ENCODE measurements at places on chromosomes 3 and 15.

- DNase-seq = no peak
Observed at GRCh38 chr3:65338571-65338970, 650.8 kb upstream of the ADAMTS9 start.

DNA sequence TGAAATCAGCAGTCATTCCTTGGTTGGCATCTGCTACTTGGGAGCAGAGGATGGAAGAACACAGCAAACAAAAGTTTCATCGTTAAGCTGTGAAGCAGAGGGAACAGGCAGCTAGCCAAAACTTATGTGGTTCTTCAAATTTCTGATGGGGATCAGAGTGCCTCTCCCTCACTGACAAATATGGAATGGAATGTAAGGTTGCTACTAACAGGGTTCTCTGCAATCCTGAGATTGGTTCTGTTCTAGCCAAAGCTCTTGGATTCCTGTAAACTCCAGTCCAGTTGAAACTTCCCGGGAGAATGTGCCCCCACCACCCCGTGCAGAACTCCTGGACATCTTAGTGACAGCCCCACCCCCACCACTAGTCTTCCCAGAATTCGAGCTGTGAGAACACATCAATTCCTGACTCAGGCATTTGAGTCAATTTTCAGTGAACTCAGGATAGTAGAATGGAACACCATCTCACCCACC, 55.9 kb upstream of the PHLDB2 start:
- DNase-seq = peak; percentile 97

- DNase-seq = no peak
Observed at GRCh38 chr15:98997312-98997711, 10.3 kb downstream of the PGPEP1L start.

- DNase-seq = peak; percentile 61
Observed at GRCh38 chr3:173502983-173503568, 105.5 kb downstream of the NLGN1 start.

DNA sequence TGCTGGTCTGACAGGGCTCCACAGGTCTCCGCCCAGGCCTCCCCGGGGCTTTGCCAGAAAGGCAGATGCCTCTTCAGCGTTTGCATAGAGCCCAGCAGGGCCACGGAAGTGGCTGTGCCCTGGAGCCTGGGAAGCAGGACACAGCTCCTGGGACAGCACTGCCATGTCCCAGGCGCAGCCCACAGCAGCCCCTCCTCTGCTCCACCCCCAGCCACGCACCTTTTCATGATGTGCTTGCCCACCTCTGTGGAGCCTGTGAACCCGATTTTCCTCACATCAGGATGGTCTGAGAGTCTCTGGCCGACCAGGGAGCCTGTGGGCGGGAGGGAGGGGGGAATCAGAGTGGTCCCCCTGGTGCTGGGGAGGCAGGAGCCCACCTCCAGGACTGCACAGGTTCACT, 33.9 kb upstream of the SLC41A3 start:
- no peak for DNase-seq

DNA sequence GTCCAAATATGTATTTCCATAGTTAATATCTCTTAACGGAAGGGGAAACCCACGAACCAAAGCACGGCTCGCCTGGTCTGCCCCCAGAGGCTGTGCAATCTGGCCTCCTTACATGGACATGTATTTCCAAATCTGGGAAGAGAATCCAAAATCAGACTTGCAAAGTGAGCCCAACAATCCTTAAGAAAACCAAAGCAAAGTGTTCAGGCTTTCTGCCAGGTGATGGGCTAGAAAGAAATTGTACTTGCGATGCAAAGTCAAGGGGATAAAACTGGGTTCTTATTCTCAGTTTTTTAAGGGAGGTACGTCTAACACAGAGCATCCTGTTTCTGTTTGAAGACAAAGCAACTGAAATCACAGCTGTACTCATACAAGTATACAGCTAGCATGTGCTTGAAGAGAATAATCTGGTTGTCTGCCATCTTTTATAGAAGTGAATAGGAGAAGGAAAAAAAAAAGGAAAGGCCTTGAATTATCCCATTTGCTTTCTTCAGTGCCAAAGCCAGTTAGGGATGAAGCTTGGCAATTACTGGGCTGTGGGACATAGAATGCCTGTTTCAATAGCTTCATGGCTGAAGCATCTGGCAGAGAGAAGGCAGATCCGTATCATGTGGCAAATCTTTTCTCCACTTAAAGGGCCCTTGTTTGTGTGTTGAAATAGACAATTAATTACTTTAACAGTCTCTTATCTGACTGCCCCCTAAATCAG, 48.4 kb downstream of the LRIG1 start:
- no peak for DNase-seq

- no peak for DNase-seq
Observed at GRCh38 chr3:197701841-197702240, 34.9 kb downstream of the RUBCN start.

DNA sequence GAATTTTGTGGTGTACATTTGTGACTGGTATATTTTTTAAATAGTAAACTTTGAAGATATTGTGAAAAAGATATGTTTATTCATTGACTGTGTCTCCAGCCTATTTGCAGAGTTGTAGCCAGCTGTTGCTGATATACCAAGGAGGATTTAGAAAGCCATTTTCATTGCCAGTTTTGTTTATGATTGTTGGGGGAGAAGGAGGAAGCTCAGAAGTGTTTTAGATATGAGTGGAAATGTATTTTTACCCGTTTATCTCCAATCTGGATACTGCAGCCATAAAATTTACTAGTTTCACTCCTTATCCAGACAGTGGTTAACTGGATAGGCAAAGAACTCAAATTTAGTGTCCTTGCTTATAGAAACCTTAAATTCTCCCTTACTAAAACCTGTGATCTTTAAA, 18.8 kb downstream of the ATP11B start:
- no peak for DNase-seq

DNA sequence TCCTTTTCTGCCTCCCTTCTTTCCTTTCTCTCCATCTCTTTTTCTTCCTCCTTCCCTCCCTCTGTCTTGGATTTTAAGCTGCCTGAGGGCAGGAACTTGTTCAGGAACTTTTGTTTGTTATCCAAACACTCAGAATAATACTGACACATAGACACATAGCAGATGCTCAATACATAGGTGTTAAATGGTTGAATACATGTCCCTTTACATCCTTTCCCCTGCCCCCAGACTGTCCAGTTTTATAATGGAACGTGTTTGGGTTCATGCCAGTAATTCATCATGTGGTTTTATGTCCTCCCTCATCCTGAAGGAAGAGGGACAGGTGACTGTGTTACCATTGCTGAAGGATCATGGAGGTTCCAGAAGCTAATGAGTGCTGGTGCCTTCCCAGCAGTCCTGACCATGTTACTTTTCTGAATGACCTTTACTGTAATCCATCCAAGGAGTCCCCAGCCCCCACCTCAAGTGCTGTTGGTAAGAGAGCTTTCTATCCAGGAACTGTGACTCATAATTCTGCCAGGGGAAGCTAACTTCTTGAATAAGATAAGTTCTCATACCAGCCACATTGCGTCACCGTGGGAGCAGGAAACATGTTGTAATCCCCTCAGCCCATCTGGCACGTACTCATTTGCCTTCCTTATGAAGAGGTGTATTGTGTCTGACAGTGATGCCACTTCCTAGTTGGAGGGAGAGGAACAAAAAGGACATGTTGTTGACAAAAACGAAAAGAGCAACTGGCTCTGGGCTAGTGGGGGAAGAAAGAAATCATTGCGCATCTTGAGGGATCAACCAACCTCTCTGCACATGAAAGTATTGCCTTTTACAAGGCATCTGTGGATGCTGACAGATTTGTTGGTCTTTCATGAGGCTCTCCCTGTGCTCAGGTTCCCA, 52.4 kb downstream of the IL1RAP start:
- peak; percentile 99 for DNase-seq

DNA sequence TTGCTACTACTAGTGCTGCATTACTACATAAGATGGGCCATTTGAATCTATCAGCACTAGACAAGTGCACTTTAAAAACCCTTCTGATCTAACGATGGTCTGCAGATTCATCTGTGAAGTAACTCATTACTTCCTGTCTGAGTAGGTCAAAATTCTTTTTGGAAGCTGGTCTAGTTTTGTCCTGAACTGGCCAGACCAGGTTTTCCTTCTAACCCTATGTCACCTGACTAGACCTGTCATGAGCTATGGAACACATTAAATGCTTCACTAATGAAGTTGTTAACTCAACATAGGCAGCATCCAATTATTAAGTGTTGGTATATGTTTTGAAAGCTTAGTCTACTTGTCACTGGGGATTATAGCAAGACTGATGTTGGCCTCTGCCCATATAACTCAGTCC, 10.1 kb upstream of the RBM5 start:
- no peak for DNase-seq

- DNase-seq = no peak
Observed at GRCh38 chr15:60835020-60835419, 356.1 kb upstream of the ICE2 start.

DNA sequence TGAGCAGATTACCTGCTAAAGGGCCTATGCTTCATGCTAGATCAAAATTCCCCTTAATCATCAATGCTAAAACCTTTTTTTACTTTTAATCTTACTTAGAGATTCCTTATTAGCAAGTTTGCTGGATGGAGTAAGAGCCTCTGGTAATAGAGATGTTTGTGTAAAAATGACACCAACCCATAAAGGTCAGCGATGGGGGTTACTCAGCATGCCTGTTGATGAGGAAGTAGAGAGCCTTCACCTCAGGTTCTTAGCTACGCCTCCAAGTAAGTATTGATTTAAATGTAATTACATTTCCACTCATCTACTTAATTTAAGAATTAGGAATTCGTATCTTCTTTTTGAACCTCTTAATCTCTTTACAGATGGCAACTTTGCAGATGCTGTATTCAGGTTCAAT, 38.8 kb downstream of the DNAJC13 start:
- no peak for DNase-seq

GRCh38 chr3:126448136-126448892, 27.4 kb downstream of the ZXDC start:
- no peak for DNase-seq

DNA sequence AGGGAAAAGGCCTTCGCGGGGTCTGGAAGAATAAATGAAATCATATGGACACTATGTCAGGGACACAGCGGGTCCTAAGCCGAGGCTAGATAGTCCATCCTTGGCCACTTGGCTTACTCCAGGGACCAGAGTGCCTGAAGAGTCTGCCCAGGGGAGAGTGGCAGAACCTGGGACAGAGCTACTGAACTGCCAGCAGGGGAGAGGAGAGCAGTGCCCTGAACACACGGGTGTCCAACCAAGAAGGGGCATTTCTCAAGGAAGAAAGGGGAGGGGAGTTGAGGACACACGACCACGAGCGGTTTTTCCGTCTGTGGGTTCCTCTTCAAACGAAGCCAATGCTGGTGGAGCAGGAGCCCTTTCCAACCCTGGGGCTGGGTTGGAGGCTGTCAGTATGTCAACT, 1.0 kb downstream of the ACAN start:
- DNase-seq = no peak
